Breast epithelium (tissue), 4 donors: ENCODE measurements at places on chromosomes 5 and 9.

DNA sequence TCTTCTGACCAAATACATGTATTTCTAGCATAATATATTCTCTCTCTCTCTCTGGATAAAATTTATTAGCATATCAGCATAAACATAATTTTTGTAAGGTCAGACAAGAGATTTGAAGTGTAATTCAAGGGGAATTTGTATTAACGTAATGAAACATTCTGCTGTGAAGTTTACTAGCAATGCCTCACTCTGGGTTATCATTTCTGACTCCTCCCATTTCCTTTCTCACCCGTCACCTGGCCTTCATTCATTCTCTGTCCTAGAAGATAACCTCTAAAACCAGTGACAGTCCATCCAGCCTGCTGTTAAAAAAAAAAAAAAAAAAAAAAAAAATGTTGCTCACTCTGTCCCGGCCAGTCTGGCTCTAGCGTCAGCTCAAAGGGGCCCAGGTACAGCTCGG, 27.1 kb downstream of the GRAMD2B start:
- H3K4me3 ChIP-seq = no peak overlapping the region
- DNase-seq = no peak
- H3K27ac ChIP-seq = peak overlapping the region; percentile 86
- H3K27me3 ChIP-seq = no peaks in the 10 kb centered on the region

- no peak overlapping the region for H3K4me3 ChIP-seq
- no peaks in the 10 kb centered on the region for H3K27me3 ChIP-seq
- no peak overlapping the region for H3K27ac ChIP-seq
- no peaks in the 10 kb centered on the region for H3K4me1 ChIP-seq
Observed at GRCh38 chr9:93565089-93565488, 11.3 kb upstream of the PHF2 start.

DNA sequence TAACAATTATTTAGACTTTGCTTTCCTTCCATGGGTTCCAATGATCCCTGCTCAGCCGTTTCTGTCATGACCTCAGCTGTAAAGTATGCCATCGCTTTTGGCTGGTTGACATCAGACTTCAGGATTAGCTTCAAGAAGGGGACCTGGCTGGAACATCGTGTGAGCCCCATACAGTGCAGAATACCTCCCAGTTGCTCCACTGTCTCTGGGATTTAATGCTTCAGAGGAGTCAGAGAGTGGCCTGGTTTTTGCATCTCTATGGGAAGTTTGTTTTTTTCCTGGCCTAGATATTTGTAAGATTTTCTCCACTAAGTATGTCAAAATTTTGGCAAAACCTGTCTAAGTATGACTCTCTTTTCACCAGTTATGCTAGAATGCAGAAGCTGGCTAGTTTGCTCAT, 216.9 kb downstream of the GABBR2 start:
- no peaks in the 10 kb centered on the region for H3K27me3 ChIP-seq
- no peaks in the 10 kb centered on the region for H3K4me1 ChIP-seq
- no peak overlapping the region for H3K27ac ChIP-seq
- no peak overlapping the region for H3K4me3 ChIP-seq
- DNase-seq = no peak

GRCh38 chr5:80988419-80988935, 28.3 kb downstream of the RASGRF2 start:
- H3K36me3 ChIP-seq = no peaks in the 10 kb centered on the region
- H3K27me3 ChIP-seq = no peaks in the 10 kb centered on the region
- DNase-seq = no peak
- H3K27ac ChIP-seq = no peak overlapping the region
- no peak overlapping the region for H3K4me3 ChIP-seq
- H3K4me1 ChIP-seq = no peaks in the 10 kb centered on the region

DNA sequence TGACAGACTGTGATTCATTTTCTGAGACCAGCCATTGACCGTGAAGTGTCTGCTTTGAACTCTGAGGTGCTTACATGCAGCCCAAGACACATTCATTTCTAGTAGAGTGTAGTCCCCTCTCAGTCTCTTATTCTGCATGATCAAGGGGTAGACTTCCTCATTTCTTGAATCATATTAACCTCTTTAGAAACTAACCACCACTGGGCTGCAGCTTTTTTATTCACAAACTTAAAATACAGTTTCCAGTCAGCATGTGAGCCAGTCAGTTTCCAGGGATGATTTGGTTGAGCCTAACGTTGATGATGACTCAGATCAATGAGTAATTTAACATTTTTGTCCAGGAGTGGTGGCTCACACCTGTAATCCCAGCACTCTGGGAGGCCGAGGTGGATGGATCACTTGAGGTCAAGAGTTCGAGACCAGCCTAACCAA, 59.2 kb downstream of the OTULIN start:
- H3K27ac ChIP-seq = no peak overlapping the region
- no peaks in the 10 kb centered on the region for H3K27me3 ChIP-seq
- no peaks in the 10 kb centered on the region for H3K36me3 ChIP-seq
- no peak for DNase-seq

GRCh38 chr5:141821430-141821925, 56.7 kb downstream of the PCDH1 start:
- H3K4me1 ChIP-seq = no peaks in the 10 kb centered on the region
- no peak overlapping the region for H3K27ac ChIP-seq
- DNase-seq = no peak
- H3K4me3 ChIP-seq = no peak overlapping the region
- H3K36me3 ChIP-seq = no peaks in the 10 kb centered on the region

- no peaks in the 10 kb centered on the region for H3K36me3 ChIP-seq
- no peak overlapping the region for H3K27ac ChIP-seq
- no peaks in the 10 kb centered on the region for H3K27me3 ChIP-seq
- DNase-seq = no peak
- no peaks in the 10 kb centered on the region for H3K4me1 ChIP-seq
Observed at GRCh38 chr5:122653087-122654017, 121.5 kb upstream of the SNX2 start.

DNA sequence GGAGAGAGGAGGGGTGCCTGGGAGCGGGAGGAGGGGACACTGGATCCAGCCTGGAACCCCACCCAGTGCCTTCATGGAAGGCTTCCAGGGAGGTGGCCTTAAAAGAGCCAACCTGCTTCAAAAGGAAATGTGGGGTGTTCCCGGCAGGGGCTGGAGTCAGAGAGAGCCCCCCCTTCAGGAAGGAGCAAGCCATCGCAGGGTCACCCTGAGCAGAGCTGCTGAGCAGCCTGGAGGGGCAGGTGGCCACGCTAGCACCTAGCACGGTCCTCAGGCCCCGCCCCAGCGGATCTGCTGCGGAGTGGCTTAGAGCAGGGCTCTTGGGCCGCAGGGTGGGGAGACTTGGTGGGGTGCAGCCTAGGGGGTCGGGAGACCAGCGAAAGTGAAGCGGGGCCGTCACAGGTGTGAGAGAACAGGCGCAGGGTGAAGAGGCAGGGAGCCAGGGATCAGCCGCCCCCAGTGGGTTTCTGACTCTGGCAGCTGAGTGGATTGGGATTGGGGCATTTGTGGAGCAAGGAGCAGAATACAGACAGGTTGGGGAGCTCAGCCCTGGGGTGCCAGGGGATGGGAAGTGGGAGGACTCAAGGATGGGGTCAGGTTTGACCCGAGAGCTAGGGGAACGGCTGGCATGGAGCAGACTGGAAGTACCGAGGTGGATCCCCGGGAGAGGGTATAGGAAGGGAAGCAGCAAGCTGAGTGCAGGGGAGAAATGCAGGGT, 1.5 kb downstream of the LCN2 start:
- DNase-seq = no peak
- peak overlapping the region; percentile 93 for H3K27ac ChIP-seq
- no peaks in the 10 kb centered on the region for H3K27me3 ChIP-seq

DNA sequence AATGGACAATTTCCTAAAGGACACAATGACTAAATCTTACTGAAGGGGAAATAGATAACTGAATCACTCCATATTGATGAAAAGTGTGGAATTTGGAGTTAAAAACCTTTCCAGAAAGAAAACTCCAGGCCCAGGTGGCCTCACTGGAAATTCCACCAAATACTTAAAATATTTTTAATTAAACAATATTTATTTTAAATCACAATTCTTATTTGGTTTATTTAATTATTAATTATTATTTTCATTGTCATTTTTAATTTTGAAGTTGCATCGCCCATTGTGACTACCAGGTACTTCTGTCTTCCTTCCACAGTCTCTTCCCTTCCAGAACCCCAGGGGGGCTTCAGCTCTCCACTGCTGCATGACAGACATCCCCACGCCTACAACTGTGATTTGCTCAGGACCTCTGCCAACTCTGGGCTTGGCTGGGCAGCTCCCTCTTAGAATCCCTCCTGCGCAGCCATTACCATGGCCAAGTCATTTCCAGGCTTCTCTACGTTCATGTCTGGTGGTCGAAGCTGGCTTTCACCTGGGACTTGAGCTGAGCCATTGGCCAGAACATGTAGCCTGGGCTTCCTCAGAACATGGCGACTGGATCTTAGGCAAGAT, 16.4 kb upstream of the GADD45G start:
- no peaks in the 10 kb centered on the region for H3K4me1 ChIP-seq
- no peaks in the 10 kb centered on the region for H3K36me3 ChIP-seq
- H3K4me3 ChIP-seq = no peak overlapping the region
- H3K27me3 ChIP-seq = no peaks in the 10 kb centered on the region

GRCh38 chr9:20040991-20041696, 252.3 kb upstream of the SLC24A2 start:
- no peaks in the 10 kb centered on the region for H3K27me3 ChIP-seq
- H3K4me1 ChIP-seq = no peaks in the 10 kb centered on the region

DNA sequence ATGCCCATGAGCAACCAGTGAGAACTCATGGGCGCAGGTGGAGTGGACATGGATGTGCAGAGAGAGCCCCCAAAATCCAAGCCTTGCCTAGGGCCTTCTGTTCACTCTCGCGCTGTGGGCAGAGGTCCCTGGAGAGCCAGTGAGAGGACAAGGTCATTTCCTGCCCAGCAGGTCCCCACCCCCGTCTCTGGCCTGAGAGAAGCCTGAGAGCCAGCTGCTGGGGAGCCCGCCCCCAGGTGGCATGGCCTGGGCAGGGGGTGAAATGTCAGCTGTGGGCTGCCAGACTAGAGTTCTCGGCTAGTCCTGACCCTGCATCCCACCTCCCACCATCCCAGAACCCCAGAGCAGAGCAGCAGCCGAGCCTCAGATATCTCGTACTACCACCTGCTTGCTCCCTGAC, 85.3 kb downstream of the BARX1 start:
- no peak for DNase-seq
- no peak overlapping the region for H3K4me3 ChIP-seq
- H3K4me1 ChIP-seq = no peaks in the 10 kb centered on the region
- no peaks in the 10 kb centered on the region for H3K27me3 ChIP-seq

GRCh38 chr9:38417003-38417945, 7.0 kb downstream of the IGFBPL1 start:
- H3K27ac ChIP-seq = no peak overlapping the region
- no peaks in the 10 kb centered on the region for H3K4me1 ChIP-seq
- H3K4me3 ChIP-seq = no peak overlapping the region
- H3K27me3 ChIP-seq = no peaks in the 10 kb centered on the region
- H3K36me3 ChIP-seq = no peaks in the 10 kb centered on the region

- no peaks in the 10 kb centered on the region for H3K4me1 ChIP-seq
- H3K4me3 ChIP-seq = no peak overlapping the region
- H3K36me3 ChIP-seq = no peaks in the 10 kb centered on the region
- no peaks in the 10 kb centered on the region for H3K27me3 ChIP-seq
- H3K27ac ChIP-seq = peak overlapping the region; percentile 7
- peak; percentile 12 for DNase-seq
Observed at GRCh38 chr9:124790301-124790700, 13.4 kb downstream of the OLFML2A start.

GRCh38 chr9:32403567-32404260, 19.3 kb downstream of the ACO1 start:
- H3K27me3 ChIP-seq = no peaks in the 10 kb centered on the region
- DNase-seq = no peak
- H3K36me3 ChIP-seq = peaks cover 16% of the 10 kb centered on the region
- no peak overlapping the region for H3K4me3 ChIP-seq
- H3K27ac ChIP-seq = no peak overlapping the region

DNA sequence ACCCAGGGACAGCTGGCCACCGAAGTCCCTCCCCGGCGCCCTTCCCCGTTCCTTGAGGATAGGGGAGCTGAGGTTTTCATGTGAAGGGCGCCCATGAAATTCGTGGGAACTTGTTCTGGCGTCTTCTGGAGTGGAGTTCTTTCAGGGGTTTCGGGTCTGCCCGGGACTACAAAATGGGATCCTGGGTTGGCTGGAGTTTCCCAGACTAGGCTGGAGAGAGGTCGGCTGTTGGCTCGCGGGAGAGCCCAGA, 3.6 kb upstream of the RGMB start:
- H3K4me3 ChIP-seq = peak overlapping the region; percentile 73
- DNase-seq = no peak
- peak overlapping the region; percentile 79 for H3K27ac ChIP-seq
- no peaks in the 10 kb centered on the region for H3K4me1 ChIP-seq
- no peaks in the 10 kb centered on the region for H3K27me3 ChIP-seq
- H3K36me3 ChIP-seq = no peaks in the 10 kb centered on the region

DNA sequence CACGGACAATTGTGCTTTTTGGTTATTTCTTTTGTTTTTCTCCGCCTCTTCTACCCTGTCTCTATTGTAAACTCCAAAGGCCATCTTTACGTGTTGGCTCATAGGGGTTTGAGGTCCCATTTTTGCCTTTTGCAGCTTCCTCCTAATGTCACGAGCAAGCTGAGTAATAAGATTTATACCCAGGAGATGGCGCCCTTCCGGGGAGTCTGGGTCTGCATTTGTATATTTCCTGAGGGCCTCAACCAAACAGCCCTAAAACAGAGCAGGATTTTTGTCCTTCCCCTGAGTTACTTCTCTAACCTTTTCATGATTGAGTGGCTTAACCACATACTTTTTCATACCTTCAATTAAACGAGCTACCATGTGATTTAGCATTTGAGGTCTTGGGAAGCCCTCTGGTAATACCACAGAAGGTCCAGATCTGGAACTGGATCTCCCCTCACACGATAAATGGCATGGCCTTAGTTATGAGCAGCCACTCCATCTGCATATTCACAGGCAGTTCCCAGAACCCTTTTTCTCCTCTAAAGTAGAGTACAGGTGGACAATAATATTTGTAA, 11.2 kb upstream of the CFAP95 start:
- no peak overlapping the region for H3K4me3 ChIP-seq
- no peaks in the 10 kb centered on the region for H3K27me3 ChIP-seq
- no peak overlapping the region for H3K27ac ChIP-seq

DNA sequence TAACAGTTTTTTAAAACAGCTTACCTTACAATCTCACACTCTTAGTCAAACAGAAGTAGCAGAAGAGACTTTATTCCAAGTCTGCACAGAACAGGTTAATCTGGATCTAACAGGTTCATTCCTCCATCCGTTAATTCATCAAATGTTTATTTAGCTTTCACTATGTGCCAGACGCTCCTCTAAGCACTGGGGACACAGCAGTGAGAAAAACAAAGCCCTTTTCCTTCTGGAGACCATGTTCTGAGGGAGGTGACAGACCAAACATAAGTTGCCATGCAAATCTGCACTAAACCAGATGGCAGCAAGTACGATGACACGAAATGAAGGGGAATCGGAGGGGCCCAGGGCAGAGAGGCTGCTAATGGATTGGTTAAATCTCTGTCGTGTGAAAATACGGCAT, 17.1 kb upstream of the GLIPR2 start:
- DNase-seq = no peak
- no peak overlapping the region for H3K4me3 ChIP-seq
- H3K36me3 ChIP-seq = no peaks in the 10 kb centered on the region
- H3K27me3 ChIP-seq = no peaks in the 10 kb centered on the region
- H3K27ac ChIP-seq = no peak overlapping the region
